ENCODE measurements at places on chromosomes 5 and 9. TPM values are rescaled to one million over a fixed set of nuclear protein-coding genes. Genes with fewer than 3 reads are reported as not detected.

DNA sequence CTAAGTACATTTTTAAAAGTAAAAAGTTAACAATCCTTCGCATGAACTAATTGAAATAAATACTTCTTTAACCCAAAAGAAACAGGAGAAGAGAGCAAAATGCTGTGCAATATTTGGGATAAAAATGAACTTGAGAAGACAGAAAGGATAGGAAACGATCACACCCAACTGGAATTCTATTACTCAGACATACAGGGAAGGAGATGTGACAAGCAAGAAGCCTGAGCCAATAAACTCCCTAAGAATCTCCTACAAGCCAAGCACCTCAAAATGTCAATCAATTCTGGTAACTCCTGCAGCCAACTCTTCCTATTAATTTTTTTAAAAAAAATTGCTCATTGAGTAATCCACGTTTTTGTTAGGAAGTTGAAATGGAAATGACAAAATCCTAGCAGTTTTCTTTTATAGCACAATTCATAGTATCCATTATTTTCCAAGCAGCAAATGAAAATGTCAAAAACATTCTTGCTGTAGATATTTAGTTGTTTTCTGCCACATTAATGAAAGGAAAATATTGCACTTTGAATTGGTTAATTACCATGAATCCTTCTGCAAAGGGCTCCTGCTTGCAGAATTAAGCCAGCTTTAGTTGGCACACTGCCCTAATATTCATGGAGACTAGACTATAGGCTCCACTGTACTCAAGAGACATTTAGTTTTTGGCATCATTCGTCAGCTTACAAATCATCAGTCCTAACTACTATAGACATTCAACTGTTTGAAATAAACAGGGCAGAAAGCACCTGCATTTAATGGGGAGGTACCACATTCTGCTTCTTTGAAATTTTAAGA, 89.0 kb downstream of the RFX3 start:
- DNase-seq, result no peak

DNA sequence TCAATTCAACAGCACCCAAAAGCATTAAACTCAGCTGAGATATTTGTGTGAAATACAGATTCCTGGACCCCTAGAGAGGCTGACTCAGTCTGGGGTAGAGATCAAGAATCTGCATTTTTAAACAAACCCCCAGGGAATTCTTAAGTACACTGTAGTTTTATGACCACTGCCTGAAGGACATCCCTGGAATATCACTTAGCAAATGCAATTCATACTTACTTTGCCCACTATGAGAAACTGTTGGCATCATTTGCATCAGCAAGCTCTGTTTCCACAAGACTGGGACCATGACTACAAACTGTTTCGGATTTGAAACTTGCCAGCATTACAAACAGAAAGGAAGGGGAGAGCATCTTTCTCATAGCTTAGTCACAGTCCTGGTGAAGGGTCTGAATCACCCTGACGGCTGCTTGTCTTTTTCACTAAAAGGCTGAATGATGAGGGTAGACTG, 63.7 kb downstream of the MLLT3 start:
- no peak for DNase-seq

Gene PLAC8L1
- total RNA-seq, result 0.31 TPM

DNA sequence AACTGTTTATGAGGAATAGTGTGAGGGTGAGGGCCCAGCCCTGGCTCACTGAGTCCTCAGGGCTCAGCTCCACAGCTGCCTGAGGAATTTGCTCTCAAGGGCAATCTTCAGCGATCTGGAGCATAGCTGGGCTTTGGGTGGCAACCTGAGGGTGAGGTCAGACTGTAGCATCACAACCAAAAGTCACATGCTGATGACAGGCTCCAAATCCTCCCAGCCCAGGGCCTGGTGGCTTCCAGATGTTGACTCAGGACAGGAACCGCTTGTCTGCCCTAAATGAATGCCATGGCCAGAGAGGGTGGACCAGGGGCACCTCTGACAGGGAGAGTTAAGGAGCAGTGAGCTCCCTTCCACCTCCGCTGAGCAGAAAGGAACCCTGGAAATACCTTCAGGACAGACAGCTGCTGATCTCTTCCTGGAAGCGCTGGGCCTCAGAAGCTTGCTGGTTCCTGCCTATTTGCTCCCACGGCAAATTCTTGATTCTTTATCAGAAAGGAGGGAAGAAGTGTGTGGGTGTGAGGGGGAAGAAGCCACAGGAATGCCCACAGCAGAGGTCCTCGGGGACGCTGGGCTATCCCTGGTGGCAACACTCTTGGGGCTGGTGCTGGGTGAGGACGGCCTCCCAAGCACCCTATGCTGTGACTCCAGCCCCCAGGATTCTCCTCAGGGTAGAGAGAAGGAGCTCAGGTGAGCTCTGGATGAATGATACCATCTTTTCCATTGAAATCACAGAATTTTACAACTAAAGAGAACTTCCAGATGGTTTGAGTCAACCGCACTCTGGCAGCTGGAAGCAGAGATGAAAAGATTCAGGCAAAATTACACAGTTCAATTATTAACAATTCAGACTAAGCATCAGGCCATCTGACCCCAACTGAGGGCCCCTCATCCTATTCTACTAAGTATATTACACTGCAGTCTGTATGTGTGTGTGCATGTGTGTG, 13.8 kb upstream of the CTSL start:
- no peak for DNase-seq

- peak; percentile 46 for DNase-seq
Measured at GRCh38 chr5:68395926-68396511, 180.5 kb downstream of the PIK3R1 start.
